Upper lobe of right lung (tissue), 1 donor: ENCODE measurements at places on chromosomes 1 and 21. TPM values are rescaled to one million over a fixed set of nuclear protein-coding genes. Genes with fewer than 3 reads are reported as not detected.

GRCh38 chr1:168467452-168467851 is 76.3 kb downstream of the XCL2 start:
- H3K27me3 ChIP-seq = no peaks in the 10 kb centered on the region
- no peaks in the 10 kb centered on the region for H3K36me3 ChIP-seq
- H3K4me3 ChIP-seq = no peak overlapping the region
- no peak overlapping the region for H3K27ac ChIP-seq
- no peak for DNase-seq

- peak; percentile 61 for DNase-seq
- H3K27ac ChIP-seq = no peak overlapping the region
- H3K36me3 ChIP-seq = no peaks in the 10 kb centered on the region
- peaks cover 50% of the 10 kb centered on the region for H3K27me3 ChIP-seq
- no peak overlapping the region for H3K4me3 ChIP-seq
- peaks cover 16% of the 10 kb centered on the region for H3K4me1 ChIP-seq
These were observed 1.2 kb downstream of the CHD5 start for GRCh38 chr1:6178751-6179563.

- H3K27ac ChIP-seq = no peak overlapping the region
- no peaks in the 10 kb centered on the region for H3K27me3 ChIP-seq
- no peak for DNase-seq
- peaks cover 4% of the 10 kb centered on the region for H3K4me1 ChIP-seq
- no peaks in the 10 kb centered on the region for H3K36me3 ChIP-seq
These were observed 4.2 kb downstream of the ADCY10 start for GRCh38 chr1:167909691-167910180.

Gene ZNF683
- total RNA-seq = 1.1 TPM

DNA sequence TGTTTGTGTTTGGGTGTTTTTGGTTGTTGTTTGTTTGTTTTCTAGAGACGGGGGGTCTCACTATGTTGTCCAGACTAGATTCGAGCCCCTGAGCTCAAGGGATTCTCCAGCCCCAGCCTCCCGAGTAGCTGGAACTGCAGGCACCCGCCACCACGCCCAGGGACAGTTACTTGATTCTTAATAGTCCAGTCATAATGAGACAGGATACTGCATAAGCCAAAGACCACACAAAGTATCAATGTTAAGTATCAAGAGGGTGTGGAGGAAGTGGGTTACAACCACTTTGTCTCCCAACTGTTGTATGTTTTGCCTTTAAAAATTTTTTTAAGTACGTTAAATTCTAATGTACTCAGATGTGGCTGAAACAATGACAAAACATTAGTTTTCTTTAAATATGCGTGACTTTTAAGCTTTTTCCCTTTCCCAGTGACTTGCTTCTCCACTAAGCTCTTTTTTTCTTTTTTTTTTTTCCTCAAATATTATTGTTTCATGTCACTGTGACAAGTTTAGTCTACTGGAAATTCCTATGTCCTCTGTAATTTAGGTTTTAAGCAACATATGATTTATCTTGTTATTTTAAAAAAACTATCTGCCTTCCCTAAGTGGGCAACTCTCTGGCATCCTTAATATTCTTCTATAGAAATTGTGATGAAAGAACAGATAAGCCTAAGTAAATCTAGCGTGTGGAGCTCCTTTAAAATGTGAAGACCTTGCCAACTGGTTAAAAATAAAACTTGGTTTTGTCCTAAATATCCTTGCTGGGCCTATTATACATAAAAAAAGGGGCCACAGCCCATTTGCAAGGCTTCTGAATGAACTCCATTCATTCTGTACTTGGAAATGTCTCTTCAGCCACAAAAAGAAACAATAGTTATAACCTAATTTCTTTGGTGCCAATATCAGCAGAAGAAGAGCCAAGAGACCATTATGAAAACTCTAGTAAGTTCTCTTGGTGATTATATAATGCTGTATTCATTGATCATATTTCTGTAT is 56.2 kb upstream of the DPH5 start:
- H3K4me1 ChIP-seq = no peaks in the 10 kb centered on the region
- no peak for DNase-seq
- H3K27ac ChIP-seq = no peak overlapping the region
- H3K27me3 ChIP-seq = no peaks in the 10 kb centered on the region
- H3K36me3 ChIP-seq = no peaks in the 10 kb centered on the region

Gene EPHA10
- total RNA-seq = 1.4 TPM

Gene FOXD2
- total RNA-seq = 0.35 TPM

- no peak for DNase-seq
- no peaks in the 10 kb centered on the region for H3K27me3 ChIP-seq
- H3K4me1 ChIP-seq = peaks cover 68% of the 10 kb centered on the region
- no peaks in the 10 kb centered on the region for H3K36me3 ChIP-seq
These were observed 19.4 kb downstream of the NEK7 start for GRCh38 chr1:198176179-198176578.

Gene S100B
- 4.5 TPM for total RNA-seq

Gene TMEM269
- total RNA-seq = not detected

Gene NFASC
- 24.1 TPM for total RNA-seq
